ENCODE measurements at places on chromosomes 2 and 18.

DNA sequence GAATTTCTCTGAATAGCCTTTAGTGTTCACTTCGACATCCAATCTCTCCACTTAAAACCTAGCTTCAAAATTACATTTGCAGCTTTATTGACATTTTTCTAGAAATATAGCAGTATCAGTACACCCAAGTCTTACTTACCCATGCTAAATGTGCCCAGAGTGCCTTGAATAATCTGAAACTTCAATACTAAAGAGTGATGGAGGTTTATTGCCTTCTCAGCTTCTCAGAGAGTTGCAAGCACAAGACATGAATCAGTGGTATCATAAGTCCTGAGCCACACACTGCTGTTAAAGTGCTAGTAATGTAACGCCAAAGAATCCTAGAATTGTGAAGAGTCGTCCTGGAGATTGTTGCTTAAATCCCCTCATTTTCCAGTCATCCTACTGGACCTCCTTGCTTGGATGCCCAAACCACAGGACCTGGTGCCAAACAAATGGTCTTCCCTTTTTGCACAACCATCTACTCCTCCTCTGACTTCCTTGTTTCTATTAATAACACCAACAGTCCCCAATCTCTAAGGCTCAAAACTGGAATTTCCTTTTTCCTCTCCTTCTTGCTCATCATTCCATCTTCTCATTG is 83.2 kb upstream of the SPATS2L start:
- no peak for DNase-seq

- DNase-seq = no peak
These were observed 694 bp upstream of the HPCAL1 start for GRCh38 chr2:10301941-10302478.

- no peak for DNase-seq
These were observed 497.2 kb upstream of the SYT4 start for GRCh38 chr18:43774497-43774896.

GRCh38 chr2:65728477-65729180 is 296.2 kb upstream of the SPRED2 start:
- no peak for DNase-seq

- DNase-seq = no peak
These were observed 4.0 kb downstream of the B4GALT6 start for GRCh38 chr18:31680433-31680811.

DNA sequence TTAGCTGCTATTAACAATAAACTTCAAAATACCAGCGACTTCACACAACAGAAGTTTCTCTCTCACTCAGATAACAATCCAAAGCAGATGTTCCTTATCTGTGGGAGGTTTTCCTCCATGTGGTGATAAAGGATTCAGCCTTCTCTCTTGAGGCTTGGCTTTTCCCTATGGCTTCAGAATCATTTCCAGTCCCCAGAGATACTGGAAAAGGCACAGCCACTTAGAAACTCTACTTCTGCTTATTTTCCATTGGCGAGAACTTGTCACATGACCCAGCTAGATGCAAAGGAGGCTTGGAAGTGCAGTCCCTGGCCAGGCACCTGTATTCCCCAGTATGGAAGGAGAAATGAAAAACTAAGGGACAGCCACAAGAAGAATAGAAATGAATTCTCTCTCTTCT is 344.8 kb downstream of the MTX2 start:
- DNase-seq = no peak

- no peak for DNase-seq
These were observed 302.2 kb upstream of the DDX18 start for GRCh38 chr2:117512307-117512706.

GRCh38 chr2:227497158-227497557 is 25.2 kb downstream of the AGFG1 start:
- DNase-seq = no peak

DNA sequence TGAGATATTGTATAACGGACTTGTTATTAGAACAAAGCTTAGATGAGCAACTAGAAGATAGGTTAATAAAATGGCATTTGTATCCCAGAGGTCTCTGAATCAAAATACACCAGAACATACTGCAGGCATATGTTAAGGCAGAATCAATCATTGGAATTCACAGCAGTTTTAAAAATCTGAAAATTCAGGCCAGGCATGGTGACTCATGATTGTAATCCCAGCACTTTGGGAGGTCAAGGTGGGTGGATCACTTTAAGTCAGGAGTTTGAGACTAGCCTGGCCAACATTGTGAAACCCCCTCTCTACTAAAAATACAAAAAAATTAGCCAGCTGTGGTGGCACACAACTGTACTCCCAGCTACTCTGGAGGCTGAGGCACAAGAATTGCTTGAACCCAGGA is 405.2 kb downstream of the ZEB2 start:
- DNase-seq = no peak

DNA sequence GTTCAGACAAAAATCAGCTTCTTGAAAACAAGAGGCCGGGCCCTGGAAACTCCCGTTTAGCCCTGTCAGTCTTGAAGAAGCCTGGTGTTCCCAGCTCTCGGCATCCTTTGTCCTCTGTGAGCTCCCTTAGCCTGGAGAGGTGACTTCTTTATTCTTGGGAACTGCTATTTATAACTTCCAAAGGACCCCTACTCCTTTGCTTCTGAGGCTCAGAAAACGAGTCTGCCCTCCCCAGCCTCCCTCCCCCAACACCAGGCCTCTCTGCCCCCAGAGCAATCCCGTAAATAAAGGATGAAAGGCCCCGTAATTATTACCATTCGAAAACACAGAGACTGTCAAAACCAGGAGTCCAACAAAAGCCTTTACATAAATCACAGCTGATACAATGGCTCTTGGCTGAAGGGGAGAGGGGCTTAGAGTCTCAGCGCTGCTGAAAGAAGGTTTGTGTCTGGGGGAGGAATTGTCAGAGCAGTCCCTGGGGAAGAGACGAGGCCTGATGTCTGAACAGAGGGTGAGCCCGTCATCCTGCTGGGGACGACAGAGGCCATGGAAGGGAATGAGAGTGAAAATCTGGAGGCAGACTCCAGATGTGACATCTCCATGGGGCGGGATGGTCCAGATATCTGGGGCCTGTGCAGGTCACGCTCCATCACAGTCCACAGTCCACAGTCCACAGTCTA is 283.0 kb downstream of the MYCN start:
- no peak for DNase-seq

- DNase-seq = no peak
These were observed 149.9 kb upstream of the COPS8 start for GRCh38 chr2:236935631-236936445.

DNA sequence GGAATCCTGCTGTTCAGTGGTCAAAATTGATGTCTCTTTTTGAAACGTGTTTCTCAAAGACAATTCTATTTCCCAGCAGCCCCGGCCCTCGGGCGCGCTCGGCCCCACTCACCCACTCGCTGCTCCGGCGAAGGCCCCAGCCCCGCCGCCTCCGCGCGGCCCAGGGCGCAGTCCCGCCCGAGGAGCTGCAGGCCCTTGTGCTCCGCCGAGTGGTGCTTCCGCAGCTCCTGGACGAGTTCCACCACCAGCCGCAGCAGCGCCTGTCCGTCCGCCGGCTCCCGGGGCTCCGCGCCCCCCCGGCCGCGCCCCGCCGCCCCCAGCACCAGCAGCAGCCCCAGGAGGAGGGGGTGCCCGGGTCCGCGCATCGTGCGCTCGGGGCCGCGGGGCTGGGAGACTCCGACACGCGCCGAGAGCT is 413 bp downstream of the ALKAL2 start:
- no peak for DNase-seq

DNA sequence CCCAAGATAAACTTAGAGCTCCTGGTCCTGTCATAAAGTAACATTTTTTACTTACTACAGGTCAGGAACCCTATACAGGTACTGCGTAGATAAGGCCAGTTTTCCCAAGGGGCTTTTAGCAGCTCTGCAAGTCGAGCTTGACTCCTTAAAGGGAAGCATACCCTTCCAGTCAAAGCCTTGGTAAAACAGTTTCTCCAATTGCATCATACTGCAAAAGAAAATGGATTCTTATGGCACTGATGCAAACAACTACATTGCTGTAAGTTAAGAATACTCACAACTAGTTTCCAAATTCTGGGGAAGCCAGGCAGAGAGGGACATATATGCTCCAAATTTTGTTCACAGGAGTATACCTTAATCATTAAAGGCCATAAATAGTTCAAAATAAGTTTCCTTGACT is 31.0 kb downstream of the MYO3B start:
- no peak for DNase-seq

- DNase-seq = peak; percentile 37
These were observed 24.1 kb downstream of the PSMG2 start for GRCh38 chr18:12726774-12727550.

DNA sequence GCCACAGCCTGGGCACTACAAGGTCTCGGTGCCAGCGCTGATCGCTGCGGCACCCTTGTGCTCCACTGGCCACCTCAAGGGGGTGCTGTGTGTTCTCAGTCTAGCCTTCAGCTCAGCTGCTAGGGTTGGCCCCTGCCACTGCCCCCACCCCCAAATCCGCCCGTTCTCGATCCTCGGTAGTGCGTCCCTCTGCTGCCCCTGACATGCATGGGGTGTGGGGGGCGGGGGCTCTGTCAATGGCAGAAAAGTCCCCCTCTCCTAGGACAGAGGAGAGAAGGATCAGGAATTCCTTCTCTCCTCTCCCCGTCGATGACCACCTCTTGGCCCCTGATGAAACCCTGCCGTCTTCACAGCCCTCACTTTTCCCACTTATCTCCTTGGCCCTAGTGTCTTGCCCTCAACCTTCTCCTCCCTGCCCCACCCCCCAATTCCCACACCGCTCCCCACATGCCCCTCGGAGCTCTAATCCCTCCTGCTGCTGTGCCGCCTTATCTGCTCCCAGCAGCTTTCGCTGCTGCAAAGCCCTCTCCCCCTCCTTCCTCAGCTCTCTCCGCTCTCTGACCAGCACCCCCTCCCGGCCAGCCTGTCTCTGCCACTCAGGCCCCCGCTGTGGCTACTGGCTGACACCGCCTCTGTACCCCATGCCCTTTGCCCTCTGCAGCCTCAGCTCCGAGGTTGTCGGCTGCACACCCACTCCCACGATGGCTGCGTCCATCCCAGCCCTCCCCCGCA is 4.3 kb upstream of the ASIC4 start:
- DNase-seq = no peak

DNA sequence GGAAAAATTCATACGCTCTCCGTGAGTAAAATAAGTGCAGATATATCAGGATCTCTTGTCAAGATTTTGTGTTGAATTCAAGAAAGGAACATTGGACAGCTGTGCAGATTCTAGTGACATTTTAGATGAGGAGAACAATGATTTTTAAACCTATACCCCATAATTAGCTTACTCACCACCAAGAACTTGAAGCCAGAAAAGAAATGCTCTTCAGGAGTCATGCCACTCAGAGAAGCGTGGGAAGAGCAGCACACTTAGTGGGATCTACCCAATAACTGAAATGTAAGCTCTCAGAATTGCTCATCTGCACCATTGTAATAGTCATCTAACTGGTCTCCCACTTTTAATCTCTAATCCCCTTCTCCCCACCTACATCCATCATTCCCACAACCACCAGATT is 9.2 kb upstream of the ERMN start:
- DNase-seq = no peak

GRCh38 chr2:61969376-61969775 is 63.9 kb downstream of the COMMD1 start:
- no peak for DNase-seq

DNA sequence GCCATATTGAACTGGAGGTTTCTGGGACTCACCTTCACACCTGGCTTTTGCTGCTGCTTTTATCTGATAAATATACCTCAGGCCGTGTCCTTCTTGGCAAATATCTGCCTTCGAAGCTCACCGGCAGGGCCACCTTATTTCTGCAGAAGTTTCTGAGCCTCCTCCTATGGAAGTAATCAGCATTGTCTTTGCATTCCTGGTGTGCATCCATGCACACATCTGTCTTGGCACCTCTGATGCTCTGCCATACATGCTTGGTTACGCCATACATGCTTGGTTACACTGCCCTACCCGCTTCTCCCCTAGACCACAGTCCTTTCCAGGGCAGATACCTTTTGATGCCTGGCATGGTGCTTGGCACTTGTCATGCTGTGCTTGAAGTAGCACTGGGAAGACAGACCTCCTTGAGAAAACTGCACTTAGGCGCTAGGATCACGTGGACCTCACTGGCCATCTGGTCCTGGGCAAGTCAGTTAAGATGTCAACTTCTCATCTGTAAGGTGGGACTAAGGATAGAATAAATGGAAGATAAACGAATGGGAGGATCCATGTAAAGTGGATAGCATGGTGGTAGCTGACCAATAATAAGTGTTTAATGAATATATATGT is 66.8 kb downstream of the ZNF236 start:
- DNase-seq = no peak

- DNase-seq = no peak
These were observed 75.9 kb downstream of the MYCN start for GRCh38 chr2:16016282-16016681.

DNA sequence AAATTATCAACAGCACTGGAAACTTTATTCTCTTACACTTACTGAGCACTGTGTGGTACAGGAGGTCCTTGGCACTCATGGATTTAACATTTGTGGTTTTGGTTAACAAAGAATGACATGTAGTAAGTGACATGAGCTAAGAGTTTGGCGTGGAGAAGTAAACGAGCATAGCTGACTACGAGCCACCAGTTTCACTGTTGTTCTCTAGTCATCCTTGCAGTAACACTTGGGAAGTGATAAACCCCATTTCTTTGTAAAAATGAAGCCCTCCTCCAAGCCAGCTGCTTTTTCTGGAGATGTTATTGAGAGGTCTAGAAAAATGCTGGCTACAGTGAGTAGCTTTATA is 32.7 kb downstream of the QPCT start:
- no peak for DNase-seq

DNA sequence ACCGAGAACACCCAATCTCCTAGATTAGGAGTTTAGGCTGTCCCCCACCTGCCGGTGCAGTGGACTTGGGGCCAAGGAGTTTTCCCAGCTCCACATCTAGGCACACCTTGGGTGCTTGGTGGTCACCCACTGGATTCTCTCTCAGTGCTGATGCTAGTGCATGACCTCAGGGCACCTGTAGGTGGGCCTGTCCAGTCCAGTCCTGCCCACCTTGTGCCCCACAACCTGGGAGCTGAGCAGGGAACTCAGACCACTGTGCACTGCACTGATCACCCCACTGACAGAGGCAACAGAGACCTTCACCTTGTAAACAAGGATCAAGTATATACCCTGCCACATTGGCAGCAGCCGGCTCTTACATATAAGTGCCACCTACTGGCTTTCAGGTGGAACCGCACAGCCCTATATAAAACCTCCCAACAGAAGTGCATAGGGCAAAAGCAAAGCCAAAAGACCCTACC is 12.7 kb upstream of the CDH19 start:
- no peak for DNase-seq

- no peak for DNase-seq
These were observed 2.8 kb downstream of the EIF2AK3 start for GRCh38 chr2:88624477-88624876.

GRCh38 chr2:72864500-72864899 is 22.7 kb upstream of the SPR start:
- no peak for DNase-seq

- DNase-seq = no peak
These were observed 2.9 kb downstream of the DSG3 start for GRCh38 chr18:31450409-31450808.

GRCh38 chr2:100119235-100119634 is 23.2 kb downstream of the AFF3 start:
- no peak for DNase-seq

- DNase-seq = no peak
These were observed 6.2 kb downstream of the STK39 start for GRCh38 chr2:168241208-168241607.

Measured in stimulated activated CD4-positive, alpha-beta T cell treated with anti-CD3 and anti-CD28 coated beads, TNF-alpha, amount 100 ng/mL, for 1 hour (primary cell).